ENCODE measurements at places on chromosomes 13 and 19.

DNA sequence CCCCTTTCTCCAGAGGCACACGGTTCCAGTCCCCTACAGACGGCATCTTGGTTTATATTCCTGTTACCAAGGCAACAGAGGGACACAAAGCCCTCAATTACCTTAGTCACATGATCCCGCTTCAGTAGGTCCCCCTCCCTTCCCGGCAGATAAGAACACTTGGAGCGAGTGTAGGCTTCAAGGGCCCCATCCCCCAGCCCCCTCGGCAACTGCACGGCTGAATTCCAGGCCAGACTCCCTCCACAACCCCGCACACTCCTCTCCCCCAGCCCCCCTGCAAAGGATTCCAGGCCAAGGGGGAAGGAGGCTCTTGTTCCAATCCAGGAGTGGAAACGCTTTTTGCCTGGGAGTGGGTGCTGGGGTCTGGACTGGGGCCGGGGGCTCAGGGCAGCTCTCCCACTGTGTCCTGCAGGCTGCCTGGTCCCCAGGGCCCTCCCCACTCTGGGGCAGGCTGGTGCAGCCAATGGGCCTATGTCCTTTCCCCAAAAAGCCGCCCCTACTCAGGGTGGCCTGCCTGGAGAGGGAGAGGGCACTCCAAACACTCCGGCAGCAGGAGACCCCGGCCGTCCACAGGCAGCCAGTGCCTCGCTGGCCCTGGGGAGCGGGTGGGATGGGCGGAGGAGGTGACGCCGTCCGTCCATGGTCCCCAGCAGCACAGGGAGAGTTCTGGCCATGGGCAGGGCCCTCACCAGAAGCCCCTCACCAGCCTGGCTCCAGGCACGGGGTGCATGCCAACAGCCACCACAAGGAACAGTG, 62.6 kb downstream of the MLLT1 start:
- no peak for DNase-seq

DNA sequence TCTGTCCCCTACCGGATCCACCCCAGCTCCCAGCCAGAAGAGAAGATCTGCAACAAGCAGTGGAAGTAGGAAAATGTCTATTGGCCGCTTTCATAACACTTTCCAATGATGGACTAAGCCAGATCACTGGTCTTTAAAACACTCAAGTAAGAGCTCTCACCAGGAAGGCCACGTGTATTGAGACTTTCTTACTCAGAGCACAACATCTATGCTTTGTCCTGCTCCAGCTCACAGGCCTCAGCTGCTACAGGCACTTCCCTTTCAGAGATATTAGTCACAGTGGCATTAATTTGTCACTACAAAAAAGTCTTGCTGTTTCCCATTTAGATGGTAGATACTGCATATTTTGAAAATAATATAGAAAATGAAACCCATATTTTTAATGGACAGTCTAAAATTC, 164.2 kb downstream of the ABCC4 start:
- peak; percentile 6 for DNase-seq

DNA sequence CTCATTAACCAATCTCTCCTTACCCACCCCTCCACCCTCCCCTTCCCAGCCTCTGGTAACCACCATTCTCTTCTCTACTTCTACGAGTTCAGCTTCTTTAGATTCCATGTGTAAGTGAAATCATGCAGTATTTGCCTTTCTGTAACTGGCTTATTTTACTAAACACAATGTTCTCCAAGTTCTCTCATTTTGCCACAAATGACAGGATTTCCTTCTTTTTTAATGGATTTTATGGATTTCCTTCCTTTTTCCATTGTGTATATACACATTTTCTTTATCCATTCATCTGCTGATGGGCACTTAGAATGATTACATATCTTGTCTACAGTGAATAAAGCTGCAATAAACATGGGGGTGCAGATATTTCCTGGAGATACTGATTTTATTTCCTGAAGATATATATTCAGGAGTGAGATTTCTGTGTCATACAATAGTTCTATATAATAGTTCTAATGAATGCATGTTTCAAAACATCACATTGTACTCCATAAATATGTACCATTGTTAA, 20.2 kb downstream of the KCTD12 start:
- no peak for DNase-seq

GRCh38 chr19:40502647-40503319, 36.0 kb downstream of the SPTBN4 start:
- no peak for DNase-seq

DNA sequence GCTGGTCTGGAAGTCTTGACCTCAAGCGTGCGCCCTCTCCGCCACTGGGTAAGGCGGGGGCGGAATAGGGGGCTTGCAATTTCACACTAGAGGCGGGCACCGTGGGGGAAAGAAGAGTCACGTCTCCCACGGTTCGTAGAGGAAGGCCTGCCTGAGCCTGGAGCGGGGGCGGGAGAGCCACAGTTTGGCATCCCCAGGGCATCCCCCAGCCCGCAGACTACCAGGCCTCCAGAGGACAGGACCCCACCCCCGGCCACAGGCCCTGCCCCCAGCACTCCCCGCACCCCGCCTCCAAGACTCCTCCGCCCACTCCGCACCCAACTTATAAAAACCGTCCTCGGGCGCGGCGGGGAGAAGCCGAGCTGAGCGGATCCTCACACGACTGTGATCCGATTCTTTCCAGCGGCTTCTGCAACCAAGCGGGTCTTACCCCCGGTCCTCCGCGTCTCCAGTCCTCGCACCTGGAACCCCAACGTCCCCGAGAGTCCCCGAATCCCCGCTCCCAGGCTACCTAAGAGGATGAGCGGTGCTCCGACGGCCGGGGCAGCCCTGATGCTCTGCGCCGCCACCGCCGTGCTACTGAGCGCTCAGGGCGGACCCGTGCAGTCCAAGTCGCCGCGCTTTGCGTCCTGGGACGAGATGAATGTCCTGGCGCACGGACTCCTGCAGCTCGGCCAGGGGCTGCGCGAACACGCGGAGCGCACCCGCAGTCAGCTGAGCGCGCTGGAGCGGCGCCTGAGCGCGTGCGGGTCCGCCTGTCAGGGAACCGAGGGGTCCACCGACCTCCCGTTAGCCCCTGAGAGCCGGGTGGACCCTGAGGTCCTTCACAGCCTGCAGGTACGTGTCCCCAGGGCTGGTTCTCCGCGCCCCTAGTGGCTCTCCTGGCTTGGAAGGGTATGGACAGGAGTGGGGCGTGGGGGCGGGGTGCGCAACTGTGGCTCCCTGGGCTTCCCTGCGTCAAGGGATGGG, at the start of gene ANGPTL4:
TSS of gene ANGPTL4 (plus strand) at position 353 of the 969 bp plus-strand sequence. CDS start at position 520, 167 bp downstream.
- DNase-seq: peak; percentile 49

- DNase-seq: no peak
Observed at GRCh38 chr19:21147540-21147939, 5.7 kb downstream of the ZNF431 start.

- DNase-seq: peak; percentile 71
Observed at GRCh38 chr19:1266916-1267476, 2.1 kb upstream of the CIRBP start.

DNA sequence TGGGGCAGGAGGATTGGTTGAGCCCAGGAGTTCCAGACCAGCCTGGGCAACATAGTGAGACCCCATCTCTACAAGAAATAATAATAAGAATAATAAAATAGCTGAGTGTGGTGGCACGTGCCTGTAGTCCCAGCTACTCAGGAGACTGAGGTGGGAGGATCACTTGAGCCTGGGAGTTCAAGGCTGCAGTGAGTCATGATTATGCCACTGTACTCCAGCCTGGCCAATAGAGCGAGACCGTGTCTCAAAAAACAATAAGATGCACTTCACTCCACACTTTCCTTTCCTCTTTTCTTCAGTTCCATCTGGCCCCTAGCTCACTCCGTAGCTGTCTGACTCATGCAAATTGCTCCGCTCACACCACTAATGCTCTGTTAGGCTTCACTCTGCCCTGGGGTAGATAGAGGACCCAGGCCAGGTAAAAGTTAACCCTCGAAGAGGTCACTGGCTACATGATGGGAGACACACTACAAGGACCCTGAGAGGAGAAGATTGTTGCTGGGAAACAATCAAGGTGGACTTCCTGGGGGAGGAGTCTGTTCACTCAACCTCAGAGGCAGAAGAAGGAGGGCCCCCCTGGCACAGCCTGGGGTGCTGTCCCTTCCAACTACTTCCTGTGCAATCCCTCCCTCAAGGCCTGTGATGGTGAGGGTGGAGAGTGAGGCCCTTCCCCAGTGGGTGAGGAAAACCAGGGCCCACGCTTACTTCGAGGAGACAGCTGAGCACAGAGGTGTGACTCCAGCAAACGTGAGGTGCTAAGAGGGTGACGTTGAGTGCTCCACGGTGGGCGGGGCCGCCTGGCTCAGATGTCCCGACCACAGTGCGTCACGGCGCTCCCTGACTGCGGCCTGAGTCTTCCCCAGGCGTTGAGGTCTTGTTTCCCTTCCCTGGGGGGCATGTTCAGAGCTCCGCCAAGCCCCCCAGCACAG, 8.8 kb upstream of the TNFSF9 start:
- DNase-seq: peak; percentile 80

DNA sequence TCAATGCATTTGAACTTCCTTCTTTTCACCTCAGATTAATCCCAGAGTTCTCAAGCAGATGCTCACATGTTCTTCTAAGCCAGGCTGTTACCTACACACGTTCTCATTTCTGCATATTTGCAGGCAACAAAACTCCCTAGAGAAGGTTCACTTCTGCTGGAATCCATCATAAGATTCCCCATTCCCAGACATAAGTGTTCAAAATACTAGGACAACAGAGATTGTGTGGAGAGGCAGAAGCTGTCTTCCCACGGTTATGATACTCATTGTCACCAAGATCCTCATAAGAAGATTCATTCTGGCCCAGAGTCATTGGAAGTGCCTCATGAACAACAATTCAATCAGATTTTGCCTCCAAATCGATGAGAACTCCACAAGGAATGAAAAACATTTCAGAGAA, 931.6 kb upstream of the MIR17HG start:
- no peak for DNase-seq

DNA sequence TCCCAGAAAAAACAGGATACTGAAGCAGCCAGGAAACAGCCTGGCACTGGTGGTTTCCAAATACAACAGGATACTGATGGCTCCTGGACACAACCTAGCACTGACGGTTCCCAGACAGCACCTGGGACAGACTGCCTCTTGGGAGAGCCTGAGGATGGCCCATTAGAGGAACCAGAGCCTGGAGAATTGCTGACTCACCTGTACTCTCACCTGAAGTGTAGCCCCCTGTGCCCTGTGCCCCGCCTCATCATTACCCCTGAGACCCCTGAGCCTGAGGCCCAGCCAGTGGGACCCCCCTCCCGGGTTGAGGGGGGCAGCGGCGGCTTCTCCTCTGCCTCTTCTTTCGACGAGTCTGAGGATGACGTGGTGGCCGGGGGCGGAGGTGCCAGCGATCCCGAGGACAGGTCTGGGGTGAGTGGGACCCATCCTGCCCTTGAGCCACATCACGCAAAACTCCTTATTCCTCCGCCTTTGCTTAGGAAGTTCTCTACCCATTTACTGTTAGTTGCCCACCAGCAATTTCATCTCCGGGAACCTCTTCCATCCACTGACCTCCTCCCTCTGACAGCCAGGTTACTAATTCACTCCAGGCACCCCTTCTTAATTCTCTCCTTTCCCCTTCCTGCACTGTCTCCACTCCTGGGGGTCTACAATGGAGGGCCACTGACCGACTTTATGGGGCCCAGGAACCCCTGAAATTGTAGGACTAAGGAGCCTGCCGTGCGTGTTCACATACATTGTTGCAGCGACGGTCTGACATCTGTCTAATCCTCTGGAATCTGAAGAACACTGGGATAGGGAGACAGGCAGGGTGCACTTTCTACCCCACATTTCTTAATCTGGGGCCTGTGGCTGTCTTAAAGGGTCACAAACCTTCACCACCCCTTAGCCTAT, 1.2 kb downstream of the ITPKC start:
- DNase-seq: no peak

DNA sequence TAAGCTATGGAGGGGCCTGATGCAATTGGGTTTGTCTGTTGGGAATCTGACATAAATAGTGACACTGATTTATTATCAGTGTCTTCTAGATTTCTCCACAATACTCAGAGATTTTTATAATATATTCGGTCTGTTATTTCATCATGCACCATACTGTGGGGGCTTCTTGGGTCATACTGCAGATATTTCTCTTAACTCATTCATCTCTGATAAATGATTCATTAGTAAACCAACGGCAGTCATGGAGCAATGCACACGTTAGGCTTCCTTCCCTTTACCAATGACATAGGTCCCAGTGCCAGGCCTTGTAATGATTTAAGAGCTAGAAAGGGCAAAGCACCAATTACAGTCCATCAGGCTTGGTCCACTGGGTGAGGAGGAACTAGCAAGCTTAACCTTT, 53.6 kb downstream of the FAM216B start:
- DNase-seq: no peak

DNA sequence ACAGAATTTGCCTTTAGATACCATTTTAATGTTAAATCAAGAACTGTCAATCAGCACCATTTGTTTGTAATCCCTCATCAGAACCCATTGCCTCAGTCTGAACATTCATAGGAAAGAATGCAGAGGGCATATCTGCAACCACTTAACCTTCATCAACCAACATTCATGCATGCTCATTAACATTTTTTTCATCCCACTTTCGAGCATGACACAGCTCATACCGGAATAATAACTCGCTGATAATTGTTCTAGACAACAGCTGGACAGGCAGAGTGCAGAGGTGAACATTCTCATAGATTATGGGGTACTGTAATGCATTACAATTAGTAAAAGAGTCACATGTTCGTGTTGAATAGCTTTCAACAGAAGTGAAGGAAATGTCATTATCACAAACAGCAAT, 216.8 kb downstream of the DIAPH3 start:
- DNase-seq: no peak

GRCh38 chr13:32548837-32549236, 10.2 kb upstream of the N4BP2L2 start:
- no peak for DNase-seq

DNA sequence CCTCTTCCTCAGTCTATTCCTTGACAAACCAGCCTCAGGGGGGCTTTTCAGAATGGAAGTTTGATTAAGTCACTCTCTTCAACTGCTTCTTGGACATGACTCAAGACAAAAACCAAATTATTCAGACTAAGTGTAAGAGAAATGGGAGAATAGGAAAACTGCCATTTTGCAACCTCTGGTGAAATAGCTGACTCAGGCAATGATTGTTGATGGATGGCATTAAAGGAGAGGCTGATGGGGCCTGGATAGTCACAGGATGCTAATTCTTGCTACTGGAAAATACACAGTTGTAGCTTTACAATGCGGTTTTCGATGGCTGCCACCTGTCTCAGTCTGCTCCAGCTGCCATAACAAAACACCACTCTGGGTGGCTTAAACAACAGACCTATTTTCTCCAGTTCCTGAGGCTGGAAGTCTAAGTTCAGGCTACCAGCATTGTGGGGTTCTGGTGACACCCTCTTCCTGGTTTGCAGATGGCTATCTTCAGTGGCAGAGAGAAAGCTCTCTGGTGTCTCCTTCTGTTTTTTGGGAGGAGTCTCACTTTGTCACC, 6.1 kb downstream of the NOSIP start:
- DNase-seq: no peak
